ENCODE measurements at places on chromosomes 11 and 22. TPM values are rescaled to one million over a fixed set of nuclear protein-coding genes. Genes with fewer than 3 reads are reported as not detected.

GRCh38 chr11:46733234-46733633, 14.2 kb downstream of the F2 start:
- no peak for DNase-seq

DNA sequence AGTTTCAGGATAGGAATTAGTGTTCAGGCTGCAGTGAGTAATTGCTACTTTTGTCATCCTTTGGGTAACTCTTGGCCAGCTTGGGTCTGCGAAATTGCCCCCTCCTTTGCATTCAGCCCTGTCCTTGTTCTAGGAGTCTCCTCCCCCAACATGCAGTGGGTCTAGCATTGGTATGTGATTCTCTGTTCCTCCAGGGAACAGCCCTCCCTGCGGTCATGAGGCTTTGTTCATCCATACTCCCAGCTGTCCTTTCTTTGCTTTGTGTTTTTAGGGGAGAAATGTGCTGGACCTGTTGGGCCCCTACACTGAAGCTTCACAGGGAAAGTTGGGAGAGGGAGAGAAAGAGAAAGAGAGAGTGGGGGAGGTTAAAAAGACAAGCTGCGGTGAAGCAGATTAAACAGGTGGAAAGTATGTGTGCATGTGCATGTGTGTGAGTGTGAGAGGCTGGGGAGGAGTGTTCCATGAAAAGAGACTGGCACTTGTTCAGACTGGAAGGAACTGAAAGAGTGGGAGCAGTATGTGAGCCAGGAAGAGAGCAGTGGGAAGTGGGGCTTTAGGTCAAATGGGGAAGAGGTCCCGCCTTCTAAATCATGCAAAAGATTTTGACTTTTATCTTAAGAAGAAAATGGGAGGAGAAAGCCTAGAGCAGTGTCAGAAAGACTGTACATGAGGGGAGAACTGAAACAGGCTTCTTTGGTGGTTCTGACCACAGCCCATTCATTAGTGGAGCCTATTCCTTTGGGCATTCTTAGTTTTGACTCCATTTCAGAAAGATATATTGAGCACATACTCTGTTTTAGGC, 17.9 kb upstream of the SESN3 start:
- peak; percentile 70 for DNase-seq

DNA sequence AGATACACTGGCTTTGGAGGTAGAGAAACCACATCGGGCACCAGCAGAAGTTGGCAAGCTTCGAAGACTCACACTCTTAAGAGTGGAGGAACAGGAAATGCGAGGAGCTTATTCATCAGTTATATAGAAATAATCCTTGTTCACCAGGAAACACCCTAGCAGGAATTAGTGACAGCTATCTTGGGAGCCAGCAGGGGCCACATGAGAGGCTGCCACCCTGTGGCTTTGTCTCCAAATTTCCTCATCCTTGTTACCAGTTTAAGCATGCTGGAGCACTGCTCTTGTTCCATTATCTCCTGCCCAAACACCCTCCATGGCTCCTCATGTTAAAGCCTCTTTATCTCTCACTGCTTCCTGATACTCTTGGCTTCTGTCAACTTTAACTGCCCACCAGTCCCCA, 131.0 kb downstream of the PLEKHA7 start:
- peak; percentile 51 for DNase-seq

GRCh38 chr11:46239801-46240061, 37.7 kb upstream of the CREB3L1 start:
- DNase-seq: no peak

GRCh38 chr11:97506076-97506759, 1116.4 kb downstream of the JRKL start:
- DNase-seq: no peak

- no peak for DNase-seq
Measured at GRCh38 chr11:30395751-30396150, 72.8 kb downstream of the ARL14EP start.

FGF4 gene
- 9.2 TPM for total RNA-seq

OR2D2 gene
- 0.24 TPM for total RNA-seq

All from GM23338 (cell line).